ENCODE measurements at places on chromosomes 1 and 21.

GRCh38 chr1:8004113-8004802 lies 21.9 kb downstream of the ERRFI1 start:
- no peak for DNase-seq

DNA sequence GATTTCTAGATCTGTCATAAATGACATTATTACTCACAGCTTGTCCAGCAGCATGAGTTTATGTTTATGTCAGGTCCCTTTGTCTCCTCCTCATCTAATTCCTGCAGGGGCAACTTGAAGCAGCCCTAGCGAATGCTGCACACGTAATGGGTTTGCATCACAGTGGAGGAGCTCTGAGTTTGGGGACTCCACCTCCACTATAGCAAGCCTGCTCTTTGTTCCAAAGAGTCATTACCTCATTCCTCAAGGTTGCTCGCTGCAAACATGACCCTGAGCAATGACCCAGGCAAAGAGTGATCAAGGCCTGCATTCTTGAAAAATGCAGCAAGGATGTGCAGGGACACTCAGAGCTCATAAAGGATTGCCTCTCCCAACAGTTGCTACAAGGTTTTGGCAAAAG lies 261.9 kb downstream of the HHIPL2 start:
- no peak for DNase-seq

GRCh38 chr1:67317803-67318202 lies 10.1 kb downstream of the IL12RB2 start:
- DNase-seq = no peak

GRCh38 chr1:32334864-32335534 lies 1.0 kb downstream of the MARCKSL1 start:
- peak; percentile 45 for DNase-seq

DNA sequence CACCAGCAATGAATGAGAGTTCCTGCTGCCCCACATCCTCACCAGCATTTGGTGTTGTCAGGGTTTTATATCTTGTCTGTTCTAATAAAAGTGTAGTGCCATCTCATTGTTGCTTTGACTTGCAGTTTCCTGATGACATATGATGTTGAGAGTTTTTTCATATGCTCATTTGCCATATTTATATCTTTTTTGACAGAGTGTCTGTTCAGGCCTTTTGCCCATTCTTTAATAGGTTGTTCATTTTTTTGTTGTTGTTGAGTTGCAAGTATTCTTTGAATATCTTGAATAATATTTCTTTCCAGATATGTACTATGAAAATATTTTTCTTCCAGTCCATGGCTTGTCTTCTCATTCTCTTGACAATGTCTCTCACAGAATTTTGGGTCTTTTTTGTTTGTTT lies 111.7 kb upstream of the KCNJ15 start:
- no peak for DNase-seq

DNA sequence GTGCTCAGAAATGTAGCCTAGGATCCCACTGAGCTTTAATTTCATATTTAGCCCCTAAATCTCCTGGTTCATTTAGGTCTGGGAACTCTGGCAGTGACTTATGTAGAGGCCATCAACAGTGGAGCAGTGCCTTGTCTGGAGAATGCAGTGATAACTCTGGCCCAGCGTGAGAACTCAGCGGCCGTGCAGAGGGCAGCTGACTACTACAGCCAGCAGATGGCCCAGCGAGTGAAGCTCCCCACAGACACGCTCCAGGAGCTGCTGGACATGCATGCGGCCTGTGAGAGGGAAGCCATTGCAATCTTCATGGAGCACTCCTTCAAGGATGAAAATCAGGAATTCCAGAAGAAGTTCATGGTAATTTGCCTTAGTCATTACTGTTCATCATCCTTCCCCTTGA lies 17.8 kb downstream of the GBP6 start:
- no peak for DNase-seq

- DNase-seq = no peak
Observed at GRCh38 chr1:64489707-64490106, 19.8 kb downstream of the CACHD1 start.

DNA sequence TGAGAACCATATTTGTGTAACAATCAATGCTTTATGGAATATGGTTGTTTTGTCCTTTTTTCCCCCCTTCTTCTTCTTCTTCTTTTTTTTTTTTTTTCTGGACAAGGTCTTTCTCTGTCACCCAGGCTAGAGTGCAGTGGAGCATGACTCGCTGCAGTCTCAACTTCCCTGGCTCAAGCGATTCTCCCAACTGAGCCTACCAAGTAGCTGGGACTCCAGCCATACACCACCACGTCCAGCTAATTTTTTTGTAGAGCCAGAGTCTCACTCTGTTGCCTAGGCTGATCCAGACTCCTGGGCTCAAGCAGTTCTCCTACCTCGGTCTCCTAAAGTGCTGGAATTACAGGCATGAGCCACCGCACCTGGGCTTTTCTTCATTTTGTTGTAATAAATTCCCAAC lies 86.7 kb downstream of the FMN2 start:
- no peak for DNase-seq

DNA sequence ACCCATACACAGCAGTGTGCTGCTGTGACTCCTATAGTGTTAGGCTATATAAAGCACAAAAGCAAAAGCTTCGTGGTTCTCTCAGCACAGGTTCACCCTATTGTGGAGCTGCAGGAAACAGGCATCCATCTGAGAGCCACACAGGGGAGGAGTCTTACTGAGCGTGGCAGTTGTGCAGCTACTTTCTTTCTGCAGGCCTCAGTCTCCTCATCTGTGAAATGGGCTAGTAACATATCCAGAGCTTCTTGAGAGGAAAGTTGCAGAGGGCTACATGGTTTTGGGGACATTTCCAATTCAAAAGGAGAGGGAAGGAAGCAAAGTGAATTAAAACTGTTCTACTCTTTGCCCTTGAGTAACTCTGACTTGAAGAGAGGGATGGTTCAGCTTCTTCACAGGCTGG lies 142.0 kb downstream of the FOXD2 start:
- no peak for DNase-seq

GRCh38 chr1:150976401-150976821 lies 1.8 kb upstream of the CERS2 start:
- no peak for DNase-seq

GRCh38 chr21:42820616-42821465 lies 58.5 kb downstream of the WDR4 start:
- no peak for DNase-seq

DNA sequence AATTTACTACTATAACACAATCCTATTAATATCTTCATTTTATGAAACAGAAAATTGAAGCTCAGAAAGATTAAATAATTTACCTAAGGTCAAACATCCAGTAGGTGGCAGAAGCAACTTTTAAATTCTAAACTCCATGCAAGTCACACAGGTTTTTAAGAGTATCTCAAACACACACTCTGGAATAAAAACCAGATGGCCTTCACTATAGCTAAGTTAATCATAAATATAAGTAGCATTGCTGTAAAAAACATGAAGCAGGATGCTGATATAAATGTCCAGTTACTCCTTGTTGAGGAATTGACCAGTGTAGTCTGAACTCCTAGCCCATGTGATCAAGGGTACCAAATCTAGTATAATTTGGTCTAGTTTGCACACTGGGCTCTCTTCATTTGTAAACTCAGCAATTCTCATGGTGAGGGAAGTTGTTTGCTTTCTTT lies 9.4 kb upstream of the FMO3 start:
- DNase-seq = no peak

- no peak for DNase-seq
Observed at GRCh38 chr1:76951153-76951552, 83.9 kb downstream of the ST6GALNAC5 start.

DNA sequence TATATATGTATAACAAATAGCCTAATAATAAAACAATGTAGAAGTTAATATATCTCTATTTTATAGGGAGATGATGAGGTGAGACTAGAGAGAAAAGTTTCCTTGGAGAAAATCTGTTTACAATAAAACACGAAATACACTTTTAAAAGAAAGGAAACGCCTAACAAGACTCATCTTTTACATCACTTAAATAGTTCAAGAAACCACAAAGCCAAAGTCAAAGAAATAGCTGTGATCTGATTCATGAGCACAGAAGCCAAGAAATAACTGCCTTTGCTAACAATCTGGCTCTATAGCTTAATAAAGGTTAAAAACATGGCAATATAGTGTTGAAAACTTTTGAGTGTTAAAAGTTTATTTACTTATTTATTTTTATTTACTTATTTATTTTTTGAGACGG lies 61.5 kb downstream of the TOR3A start:
- no peak for DNase-seq

GRCh38 chr1:158180741-158181576 lies at the start of gene CD1D:
Gene CD1D, plus strand, starts transcription at chr1:158180895. Its CDS starts 207 bp downstream, at chr1:158181102.
- DNase-seq = no peak

- DNase-seq = no peak
Observed at GRCh38 chr1:234844479-234845031, 234.6 kb upstream of the IRF2BP2 start.

DNA sequence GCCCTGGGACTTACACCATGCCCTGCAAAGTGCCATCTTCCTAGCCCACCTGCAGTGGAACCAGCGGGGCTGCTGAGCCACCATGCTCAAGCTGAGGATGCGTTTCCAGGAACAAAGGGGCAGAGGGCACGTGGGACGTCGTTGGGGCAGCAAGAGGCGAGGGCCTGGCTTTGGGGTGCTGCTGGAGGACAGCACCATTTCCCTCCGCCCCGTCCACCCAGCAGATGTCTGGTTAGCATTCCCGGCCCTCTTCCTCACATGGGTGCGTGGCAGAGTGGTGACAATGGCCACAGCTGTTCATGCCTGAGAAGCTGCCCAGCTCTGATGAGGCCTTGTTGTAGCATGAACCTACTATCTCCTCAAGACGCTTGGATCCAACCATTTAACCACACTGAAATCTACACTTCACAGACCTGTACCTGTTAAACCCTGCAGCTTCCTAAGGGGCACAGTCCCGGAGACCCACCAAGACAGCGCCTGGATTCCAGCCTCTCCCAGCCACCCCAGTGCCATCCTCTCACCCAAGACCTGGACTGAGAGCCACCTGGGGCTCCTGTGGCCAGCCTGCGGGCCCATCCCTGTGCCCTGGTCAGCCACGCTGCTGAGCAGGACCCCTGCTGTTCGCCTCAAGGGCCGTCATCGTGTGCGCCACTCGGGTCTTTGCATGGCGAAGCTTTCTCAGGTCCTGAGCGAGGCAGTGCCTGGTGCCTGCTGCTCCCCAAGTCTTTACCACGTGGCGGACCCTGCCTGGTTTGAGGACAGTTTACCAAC lies 33.2 kb downstream of the SLC45A1 start:
- no peak for DNase-seq

DNA sequence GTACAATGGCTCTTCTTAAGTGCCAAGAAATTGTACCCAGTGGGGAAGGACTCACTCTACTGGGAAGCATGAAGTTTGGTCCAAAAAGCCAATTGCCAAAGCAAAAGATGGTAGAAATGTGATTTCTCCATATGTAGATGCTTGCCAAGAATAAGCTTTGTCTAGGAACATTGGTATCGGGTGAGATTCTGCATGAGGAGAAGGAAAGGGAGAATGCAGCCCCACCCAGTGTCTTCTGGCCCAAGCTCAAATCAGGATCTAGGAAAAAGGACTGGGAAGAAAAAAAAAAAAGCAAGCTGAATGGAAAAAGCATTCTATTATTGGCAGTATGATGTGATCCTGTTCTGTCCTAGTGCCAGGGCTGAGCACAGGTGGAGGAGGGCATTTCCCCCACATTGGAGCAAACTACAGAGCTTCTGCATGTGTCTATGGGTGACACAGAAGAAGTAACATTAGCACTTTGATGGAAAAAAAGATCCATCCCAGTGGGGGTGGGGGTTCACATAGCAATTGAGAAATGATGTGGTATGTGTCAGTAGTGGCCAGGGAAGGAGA lies 226.6 kb downstream of the KCNH1 start:
- DNase-seq = no peak

DNA sequence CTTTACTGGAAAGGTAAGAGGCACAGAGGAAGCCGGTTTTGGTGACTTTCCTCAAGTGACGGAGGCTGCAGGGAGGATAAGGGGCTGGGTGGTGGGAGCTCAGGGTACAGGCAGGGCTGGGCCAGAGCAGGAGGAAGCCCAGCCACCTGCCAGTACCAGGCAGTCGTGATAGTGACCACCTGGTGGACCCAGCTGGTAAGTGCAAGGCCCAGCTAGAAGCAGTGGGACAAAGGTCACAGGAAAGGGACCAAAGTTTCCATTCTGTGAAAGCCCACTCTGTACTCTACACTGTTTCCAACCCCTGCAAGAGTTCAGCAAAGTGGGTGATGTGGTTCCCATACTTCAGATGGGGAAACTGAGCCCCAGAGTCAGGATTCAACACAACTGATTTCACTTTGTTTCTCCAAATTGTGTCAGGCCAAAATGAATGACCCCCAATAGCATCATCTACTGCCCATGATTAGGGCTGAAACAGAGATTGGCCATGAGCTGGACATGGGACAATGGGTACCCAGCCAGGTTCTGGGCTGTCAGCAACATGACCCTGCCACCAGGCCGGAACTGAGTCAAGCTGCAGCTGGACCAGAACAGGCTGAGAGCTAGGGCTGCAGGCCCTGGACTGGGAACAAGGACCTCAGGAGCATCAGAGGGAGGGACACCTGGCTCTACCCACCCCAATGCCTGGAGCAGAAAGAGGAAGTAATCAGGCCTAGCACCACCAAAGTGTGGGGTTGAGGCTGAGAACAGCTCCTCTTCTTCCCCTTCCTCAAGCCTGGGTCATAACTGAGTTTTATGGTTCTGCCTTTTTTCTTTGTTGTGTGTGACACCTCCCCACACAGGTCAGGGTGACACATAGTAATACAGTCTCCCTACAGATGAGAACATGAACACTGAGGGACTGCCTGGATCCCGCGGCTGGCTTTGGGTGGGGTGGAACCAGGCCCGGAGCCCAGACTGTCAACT lies 50.2 kb downstream of the KCNN3 start:
- no peak for DNase-seq

GRCh38 chr1:115829947-115830346 lies 11.0 kb downstream of the NHLH2 start:
- no peak for DNase-seq

DNA sequence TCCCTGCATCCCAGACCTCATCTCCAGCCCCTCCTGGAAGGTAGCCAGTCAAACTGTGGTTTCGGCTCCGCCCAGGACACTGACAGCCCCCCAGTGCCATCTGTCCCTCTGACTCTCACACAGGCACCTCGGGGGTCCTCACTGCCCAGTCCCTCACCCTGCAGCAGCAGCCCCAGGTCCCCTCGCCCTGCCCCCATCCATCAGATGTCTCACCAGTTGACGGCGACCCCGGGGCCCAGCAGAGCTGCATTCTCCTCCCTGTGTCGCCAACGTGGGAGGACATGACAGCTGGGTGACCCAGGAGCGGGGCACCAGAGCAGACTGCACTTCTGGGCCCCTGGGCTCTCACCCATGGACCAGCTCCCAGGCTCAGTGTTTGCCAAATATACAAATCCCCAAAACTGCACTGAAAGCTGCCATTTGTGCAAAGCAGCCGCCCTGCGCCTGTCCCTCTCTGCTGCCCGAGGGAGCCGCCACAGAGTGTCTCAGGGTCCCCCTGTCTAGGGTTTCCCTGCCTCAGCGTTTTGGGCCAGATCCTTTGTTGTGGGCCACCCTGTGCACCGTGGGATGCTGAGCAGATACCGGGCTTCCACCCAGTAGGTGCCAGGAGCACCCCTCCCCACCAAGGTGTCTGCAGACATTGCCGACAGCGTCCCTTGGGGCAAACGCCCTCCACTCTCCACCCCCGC lies 48.2 kb downstream of the PRDM15 start:
- DNase-seq = no peak

- DNase-seq = peak; percentile 61
Observed at GRCh38 chr1:6205849-6206519, at the start of gene RNF207. Gene RNF207, plus strand, starts transcription at chr1:6206119. Its CDS starts 417 bp downstream, at chr1:6206536.

Measured in activated T-cell treated with anti-CD3 and anti-CD28 coated beads for 24 hours (primary cell).